ENCODE measurements at places on chromosomes 3 and 15. TPM values are rescaled to one million over a fixed set of nuclear protein-coding genes. Genes with fewer than 3 reads are reported as not detected.

The HTR3E gene
- not detected for total RNA-seq

The LMAN1L gene
- total RNA-seq = not detected

The GALNT15 gene
- 0.04 TPM for total RNA-seq

The TLR9 gene
- not detected for total RNA-seq

The MANF gene
- 115 TPM for total RNA-seq

The GOLGA6A gene
- not detected for total RNA-seq

The C3orf85 gene
- not detected for total RNA-seq

The MED12L gene
- total RNA-seq = 1.2 TPM

The ISG20 gene
- total RNA-seq = 39.6 TPM

The C15orf39 gene
- total RNA-seq = 32.8 TPM

The ARHGEF26 gene
- total RNA-seq = 6.7 TPM
